Skeletal muscle cell (primary cell): ENCODE measurements at places on chromosomes 4 and X.

DNA sequence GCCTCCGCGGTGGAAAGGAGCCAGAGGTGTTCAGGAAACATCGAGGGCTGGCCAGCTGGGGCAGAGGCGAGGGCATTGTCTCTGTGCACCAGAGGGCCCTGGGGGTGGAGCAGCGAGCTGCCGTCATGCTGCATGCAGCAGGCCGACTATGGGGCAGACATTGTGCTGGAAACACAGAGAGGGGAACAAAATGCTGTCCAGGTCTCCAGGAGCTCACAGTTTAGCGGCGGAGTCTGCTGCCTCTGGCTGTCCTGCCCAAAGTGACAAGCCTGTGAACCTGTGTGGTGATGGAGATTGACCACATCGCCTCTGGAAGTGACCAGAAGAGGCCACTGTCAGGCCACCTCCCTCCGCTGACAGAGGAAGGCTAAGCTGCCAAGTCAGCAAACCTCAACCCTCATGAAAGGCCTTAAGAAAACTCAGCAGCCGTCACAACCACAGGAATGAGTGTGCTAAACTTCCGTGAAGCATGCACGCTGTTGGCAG is 20.1 kb upstream of the SASH3 start:
- DNase-seq, result peak; percentile 66

- DNase-seq, result no peak
Observed at GRCh38 chr4:79311279-79311678, 14.6 kb downstream of the NAA11 start.

DNA sequence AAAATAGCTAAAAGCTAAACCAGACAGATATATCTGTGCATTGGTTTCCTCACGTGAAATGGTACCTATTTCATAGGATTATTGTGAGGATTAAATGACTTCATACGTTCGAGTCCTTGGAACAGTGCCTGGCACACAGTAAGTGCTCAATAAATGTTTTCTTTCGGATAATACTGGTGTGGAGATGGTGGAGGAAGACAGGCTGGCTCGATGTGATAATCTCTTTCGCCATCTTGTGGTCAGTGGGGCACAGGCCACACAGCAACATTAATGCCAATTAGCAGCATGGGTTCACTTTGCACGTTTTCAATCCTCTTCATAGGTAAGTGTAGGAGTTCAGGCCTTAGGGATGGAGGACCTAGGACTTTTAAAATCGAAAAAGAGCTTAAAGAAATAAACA is 9.3 kb downstream of the PAGE4 start:
- no peak for DNase-seq

DNA sequence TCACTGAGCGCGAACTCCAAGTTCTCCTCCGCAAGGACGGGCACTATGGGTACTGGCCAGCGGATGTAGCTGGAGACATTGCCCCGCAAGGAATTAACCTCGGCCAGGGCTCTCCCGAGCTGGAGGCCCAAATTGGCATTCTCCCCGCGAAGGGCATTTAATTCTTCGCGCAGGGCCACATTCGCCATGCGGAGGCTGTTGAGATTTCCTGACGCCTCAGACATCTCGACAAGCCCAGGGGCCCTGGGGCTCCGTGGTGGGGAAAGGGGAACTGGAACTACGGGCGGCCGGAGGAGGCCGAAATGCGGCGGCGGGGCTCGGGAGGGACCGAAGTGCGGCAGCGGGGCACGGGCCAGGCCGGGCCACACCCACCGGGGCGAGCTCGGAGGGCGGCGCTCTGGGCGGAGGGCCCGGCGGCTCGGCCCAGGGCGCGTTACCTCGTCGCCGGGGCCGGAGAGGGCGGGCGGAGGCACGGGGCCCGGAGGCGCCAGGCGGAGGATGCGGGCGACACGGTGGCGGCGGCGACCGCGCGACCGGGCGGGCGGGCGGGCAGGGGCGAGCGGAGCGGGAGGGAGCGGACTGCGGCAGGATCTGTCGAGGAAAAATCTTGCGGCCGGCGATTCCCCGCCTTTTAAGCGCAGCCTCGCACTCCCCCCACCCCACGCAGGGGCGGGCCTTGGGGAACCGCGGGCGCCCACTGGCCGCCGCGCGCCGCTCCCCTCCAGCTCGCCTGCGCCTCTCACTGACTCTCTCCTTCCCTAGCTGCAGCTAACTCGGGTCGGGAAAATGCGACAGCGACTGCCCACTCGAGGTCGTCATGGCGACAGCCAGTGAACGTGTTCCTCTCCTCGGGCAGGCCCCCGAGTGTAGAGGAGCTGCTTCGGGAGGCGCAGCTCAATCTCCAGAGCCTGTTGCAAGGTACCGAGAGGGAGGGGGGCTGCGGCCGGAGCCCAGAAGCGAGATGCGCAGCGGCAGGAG is at the start of gene RTL5:
Gene RTL5, minus strand, starts transcription at position 599 of the 978 bp plus-strand sequence.
- peak; percentile 72 for DNase-seq

DNA sequence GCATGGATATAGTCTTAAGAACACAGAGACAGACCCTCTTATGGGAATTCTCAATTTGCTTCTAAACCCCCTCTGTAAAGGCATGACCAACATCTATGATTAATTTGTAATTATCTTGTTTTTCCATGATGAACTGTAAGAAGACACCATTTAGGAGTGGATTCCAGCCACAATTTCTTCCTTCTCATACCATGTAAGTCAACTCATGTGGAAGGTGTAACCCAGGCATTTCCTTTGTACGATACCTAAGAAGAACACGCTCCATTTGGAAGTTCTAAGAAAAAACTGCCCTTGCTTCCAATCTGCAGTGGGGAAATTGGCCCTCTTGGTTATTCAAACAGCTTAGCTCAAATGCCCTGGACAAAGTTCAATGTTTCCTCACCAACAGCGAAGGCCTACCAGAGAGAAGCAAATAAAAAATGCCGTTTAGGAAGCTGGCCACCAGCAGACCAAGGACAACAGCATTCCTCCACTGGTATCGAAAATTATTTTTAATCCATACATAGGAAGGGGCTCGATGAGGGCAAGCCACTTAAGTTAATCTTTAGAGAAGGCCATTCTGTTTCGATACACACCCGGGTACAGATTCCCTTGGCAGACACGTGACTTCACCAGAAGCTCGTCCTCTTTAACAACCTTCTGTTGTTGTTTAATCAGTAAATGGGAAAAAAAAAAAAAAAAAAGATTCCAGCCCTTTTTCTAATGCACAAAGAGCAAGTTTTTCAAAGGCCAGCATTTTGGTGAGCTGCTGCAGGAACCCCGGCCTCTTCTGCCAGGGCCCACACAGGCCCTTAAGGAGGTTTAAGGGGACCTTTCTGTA is 2.6 kb downstream of the DHRSX start:
- DNase-seq, result no peak

GRCh38 chr4:91681544-91681943 is 622.2 kb upstream of the GRID2 start:
- no peak for DNase-seq

DNA sequence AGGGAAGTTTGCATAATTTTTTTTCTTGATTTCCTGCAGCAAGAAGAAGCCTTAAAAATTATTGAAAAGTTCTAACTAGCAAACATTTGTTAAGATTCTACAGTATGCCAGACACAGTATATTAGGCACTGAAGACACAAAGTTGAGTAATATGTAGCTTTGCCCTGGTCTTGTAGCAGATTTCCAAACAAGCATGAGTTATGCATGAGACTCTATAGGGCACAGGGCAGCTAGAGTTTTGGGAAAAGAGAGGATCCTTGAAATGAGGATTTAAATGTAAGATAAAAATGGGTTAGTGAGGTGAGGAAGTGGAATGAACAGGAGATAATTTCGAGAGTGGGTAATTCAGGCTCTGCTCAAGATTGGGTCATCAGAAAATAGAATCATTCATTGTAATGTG is 8.6 kb upstream of the GPRIN3 start:
- DNase-seq, result no peak

GRCh38 chr4:83331956-83332355 is 2.7 kb downstream of the HPSE start:
- DNase-seq, result no peak

GRCh38 chr4:123749383-123749782 is 352.8 kb downstream of the SPRY1 start:
- no peak for DNase-seq

GRCh38 chr4:167475951-167476350 is 241.7 kb upstream of the SPOCK3 start:
- DNase-seq, result no peak

DNA sequence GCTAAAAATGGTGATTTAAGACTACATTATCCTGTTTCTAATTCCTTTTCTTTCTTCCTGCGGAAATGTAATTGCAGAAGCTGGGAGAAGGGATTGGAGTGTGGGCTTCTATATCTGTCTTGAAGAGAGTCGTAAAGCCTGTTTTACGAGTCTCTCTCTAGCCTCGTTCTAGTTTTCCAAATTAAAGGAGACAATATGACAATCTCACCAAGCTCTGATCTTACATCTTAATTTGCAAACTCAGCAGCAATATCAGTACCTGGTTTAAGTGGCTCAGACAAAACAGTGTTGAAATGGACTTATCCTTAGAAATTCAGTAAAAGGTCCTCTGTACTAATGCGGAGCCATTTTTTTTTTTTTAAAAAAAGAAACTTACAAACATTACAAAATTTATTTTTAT is 349.5 kb upstream of the HAND2 start:
- DNase-seq, result no peak

DNA sequence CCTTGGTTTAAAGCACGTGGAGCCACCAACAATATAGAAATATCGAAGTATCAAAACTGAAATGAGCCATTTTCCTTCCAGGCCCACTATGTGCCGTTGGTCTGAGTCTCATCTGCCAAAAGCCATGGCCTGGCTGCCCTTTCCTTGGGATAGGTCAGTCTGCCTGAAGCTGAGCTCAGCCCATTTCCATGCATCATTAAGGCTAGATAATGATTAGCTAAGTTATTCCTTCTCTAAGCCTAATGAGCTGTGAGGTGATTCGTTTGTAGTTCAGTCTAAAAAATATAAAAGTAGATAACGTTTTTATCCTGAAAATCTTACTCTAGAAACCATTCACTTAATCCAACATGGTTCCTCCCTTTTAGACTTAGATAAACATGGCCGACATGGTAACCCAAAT is 936.2 kb upstream of the LCORL start:
- DNase-seq, result no peak

- no peak for DNase-seq
Observed at GRCh38 chrX:48910926-48911411, 477 bp downstream of the SLC35A2 start.

DNA sequence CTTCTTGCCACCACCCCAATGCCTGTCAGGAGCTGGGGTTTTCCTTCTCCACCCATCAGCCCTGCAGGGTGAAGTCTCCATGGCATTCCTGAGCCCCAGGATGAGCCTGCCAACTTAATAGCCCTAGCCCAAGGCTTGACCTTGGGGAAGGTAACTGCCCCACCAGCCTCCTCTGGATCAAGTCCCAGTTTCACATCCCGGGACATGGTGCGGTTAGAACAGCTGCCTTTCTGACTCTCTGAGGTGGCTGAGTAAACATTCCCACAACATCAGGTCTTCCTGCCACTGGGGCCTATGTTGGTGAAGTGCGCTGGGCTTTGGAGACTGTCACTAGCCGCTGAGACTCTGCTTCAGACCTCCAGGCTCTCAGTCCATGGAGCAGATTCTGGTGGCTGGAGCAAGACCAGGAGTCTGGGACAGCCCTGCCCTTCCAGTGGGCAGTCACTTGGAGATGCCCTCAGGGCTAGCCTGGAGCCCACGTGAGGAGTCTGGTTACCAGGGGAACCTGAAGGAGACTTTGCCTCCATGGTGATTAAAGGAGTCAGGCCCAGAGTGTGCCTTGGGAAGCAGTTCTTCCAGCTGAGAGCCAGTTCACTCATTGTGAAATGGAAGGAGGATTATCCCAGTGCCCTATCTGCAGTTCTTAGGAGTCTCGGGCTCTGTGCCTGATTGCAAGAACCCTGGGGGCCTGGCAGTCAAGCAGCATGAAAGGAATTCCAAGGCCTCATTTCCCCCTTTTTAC is 56.8 kb downstream of the SMIM20 start:
- peak; percentile 43 for DNase-seq
